ENCODE measurements at places on chromosomes 16 and 17. TPM values are rescaled to one million over a fixed set of nuclear protein-coding genes. Genes with fewer than 3 reads are reported as not detected.

- H3K27ac ChIP-seq = no peak overlapping the region
- no peak for DNase-seq
- H3K4me3 ChIP-seq = no peak overlapping the region
- H3K4me1 ChIP-seq = no peaks in the 10 kb centered on the region
- no peaks in the 10 kb centered on the region for H3K27me3 ChIP-seq
Measured at GRCh38 chr16:79185711-79186110, 414.8 kb downstream of the MAF start.

GRCh38 chr17:29828676-29829284, 101.2 kb downstream of the SSH2 start:
- H3K27ac ChIP-seq = no peak overlapping the region
- H3K4me3 ChIP-seq = no peak overlapping the region
- no peaks in the 10 kb centered on the region for H3K36me3 ChIP-seq
- no peaks in the 10 kb centered on the region for H3K27me3 ChIP-seq
- peaks cover 22% of the 10 kb centered on the region for H3K4me1 ChIP-seq
- DNase-seq = no peak

- H3K27me3 ChIP-seq = no peaks in the 10 kb centered on the region
- DNase-seq = no peak
- no peak overlapping the region for H3K27ac ChIP-seq
- H3K36me3 ChIP-seq = no peaks in the 10 kb centered on the region
- H3K4me1 ChIP-seq = peaks cover 18% of the 10 kb centered on the region
- no peak overlapping the region for H3K4me3 ChIP-seq
Measured at GRCh38 chr17:43662413-43663141, 855 bp upstream of the MEOX1 start.

- peaks cover 9% of the 10 kb centered on the region for H3K4me1 ChIP-seq
- no peak overlapping the region for H3K4me3 ChIP-seq
- no peak overlapping the region for H3K27ac ChIP-seq
Measured at GRCh38 chr16:85377388-85378144, 235.6 kb upstream of the GSE1 start.

DNA sequence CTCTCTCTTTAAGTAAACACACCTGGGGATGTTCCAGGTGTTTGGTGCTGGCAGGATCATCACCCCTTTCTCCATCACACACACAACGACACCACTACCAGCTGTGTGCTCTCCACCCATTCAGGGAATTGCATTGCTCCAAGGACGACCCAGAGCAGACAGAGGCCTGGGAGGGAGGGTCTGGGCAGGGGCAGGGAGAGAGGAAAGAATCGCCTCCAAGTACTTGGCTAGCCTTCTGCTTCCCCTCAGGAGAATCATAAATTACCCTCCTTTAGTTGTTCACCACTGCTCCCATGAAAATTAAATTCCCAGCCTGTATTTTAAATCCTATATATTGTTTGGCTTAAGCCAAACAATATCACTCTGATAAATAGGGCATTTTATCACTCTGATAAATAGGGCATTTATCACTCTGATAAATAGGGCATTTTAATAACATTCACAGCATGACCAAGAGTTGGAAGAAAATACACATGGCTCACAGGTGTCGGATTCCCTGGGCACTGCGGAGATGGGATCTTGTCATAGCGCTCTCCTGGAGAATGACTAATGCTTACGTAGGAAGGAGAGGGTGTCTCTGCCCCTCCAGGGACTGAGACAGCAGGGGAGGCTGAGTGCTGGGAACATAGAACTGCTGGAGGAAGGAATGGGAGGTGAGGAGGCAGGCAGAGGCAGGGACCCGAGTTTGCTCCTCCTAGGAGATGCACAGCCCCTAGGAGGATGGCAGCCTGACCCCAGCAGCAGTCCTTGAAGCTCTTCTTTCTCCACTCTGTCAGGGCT, 673.6 kb downstream of the HS3ST4 start:
- H3K27me3 ChIP-seq = peaks cover under 1% of the 10 kb centered on the region
- H3K36me3 ChIP-seq = no peaks in the 10 kb centered on the region
- no peak overlapping the region for H3K27ac ChIP-seq
- H3K4me3 ChIP-seq = no peak overlapping the region

GRCh38 chr17:76353004-76353598, 615 bp downstream of the PRPSAP1 start:
- peak overlapping the region; percentile 73 for H3K4me3 ChIP-seq
- H3K27ac ChIP-seq = peak overlapping the region; percentile 75
- no peaks in the 10 kb centered on the region for H3K4me1 ChIP-seq
- no peaks in the 10 kb centered on the region for H3K36me3 ChIP-seq
- DNase-seq = no peak
- no peaks in the 10 kb centered on the region for H3K27me3 ChIP-seq

- H3K36me3 ChIP-seq = no peaks in the 10 kb centered on the region
- H3K4me1 ChIP-seq = no peaks in the 10 kb centered on the region
- 0 out of 2 replicates have a peak, but pooled peaks cover 17% of the 10 kb centered on the region for H3K27me3 ChIP-seq
- DNase-seq = no peak
- H3K27ac ChIP-seq = no peak overlapping the region
Measured at GRCh38 chr17:36124879-36125824, 21.5 kb downstream of the CCL4 start.

- H3K4me3 ChIP-seq = no peak overlapping the region
- no peak overlapping the region for H3K27ac ChIP-seq
- H3K36me3 ChIP-seq = no peaks in the 10 kb centered on the region
- H3K27me3 ChIP-seq = no peaks in the 10 kb centered on the region
- H3K4me1 ChIP-seq = peaks cover 8% of the 10 kb centered on the region
Measured at GRCh38 chr16:84942786-84943185, 68.5 kb downstream of the ZDHHC7 start.

DNA sequence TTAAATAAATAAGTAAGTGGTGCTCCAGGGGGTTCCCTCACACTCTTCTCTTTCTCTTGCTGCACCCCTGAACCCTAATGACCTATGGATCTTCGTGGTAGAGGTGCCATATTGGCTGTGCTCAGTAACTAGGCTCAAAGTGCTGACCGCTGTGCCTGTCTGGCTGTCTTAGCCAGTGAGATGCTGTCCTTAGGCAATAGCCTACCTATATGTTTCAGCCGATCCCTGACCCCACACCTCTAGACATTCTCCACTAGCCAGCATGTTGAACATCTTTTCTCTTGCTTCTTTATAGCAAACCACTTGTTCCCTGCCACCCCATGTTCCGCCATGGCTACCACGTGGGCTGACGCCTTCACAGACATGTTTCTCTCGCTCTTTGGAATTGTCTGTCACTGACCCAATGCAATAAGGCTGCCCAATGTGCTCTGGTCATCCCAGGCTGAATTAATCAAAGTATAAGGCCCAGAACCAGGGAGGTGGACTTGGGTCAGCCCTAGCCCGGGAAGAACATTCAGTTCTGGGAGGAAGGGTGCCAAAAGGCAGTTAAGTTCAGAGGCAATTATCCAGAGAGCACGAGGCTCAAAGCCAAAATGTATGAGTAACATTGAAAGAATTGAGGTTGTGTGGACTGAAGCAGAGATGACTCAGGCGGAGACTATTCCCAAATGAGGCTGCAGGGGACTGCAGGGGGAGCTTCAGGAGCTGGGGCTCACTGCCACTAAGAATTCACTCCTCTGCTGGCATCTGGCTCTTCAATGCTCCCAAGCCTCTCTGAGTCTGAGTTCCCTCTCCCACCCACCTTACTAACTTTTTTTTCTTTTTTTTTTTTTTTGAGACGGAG, 28.7 kb upstream of the TNRC6A start:
- H3K27ac ChIP-seq = peak overlapping the region; percentile 91
- DNase-seq = peak; percentile 90
- no peaks in the 10 kb centered on the region for H3K27me3 ChIP-seq
- peak overlapping the region; percentile 36 for H3K4me3 ChIP-seq
- peaks cover 34% of the 10 kb centered on the region for H3K4me1 ChIP-seq
- H3K36me3 ChIP-seq = no peaks in the 10 kb centered on the region

DNA sequence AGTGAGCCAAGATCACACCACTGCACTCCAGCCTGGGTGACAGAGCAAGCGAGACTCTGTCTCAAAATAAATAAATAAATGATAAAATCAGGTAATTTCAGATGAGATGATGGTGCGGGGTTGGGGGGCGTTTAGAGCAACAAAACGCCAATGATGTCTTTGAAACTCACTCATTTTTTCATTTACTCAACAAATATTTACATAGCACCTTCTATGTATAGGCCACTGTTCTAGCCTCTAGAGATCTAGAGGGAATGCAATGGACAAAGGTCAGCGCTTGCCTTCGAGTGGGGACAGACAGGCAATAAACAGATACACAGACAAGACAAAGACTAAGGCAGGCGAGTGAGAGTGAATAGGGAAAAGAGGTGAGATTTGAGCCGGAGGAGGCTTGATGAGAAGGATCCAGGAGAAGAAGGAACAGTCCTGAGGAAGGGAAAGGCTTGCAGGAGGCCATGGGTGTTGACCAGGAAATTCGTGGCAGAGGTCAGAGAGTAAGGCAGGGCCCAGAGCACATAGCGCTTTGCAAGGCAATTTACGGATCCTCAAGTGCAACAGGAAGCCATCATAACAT, 14.1 kb downstream of the ALDH3A1 start:
- no peak overlapping the region for H3K27ac ChIP-seq
- peaks cover 22% of the 10 kb centered on the region for H3K4me1 ChIP-seq
- no peaks in the 10 kb centered on the region for H3K36me3 ChIP-seq
- no peak for DNase-seq

DNA sequence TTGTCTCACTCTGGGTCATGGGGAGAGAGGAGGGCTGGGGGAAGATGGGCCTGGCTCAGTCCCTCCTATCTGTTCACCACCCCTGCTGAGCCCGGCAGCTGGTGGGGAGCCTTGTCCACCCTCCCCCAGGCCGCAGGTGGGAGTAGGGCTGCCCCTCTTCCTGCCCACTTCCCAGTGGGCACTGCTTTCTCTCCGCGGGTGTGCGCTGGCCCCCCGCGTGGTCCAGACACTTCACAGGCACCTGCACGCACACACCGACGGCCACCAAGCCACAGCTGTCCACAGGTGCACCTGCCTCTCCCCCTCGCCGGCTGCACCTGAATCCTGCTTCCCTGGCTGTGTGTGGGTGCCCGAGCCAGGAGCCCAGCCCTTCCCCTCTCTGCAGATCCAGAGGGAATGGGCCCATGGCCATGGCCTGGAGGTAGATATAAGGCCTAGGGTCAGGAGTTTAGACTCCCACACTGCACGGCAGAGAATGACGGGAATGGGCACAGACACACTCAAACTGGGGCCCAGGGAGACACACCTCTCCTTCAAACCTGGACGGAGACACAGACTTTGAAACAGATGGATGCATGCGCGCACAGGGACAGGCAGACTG, 2.0 kb downstream of the NHERF2 start:
- H3K27ac ChIP-seq = no peak overlapping the region
- H3K4me3 ChIP-seq = no peak overlapping the region
- peaks cover 16% of the 10 kb centered on the region for H3K4me1 ChIP-seq
- no peaks in the 10 kb centered on the region for H3K27me3 ChIP-seq
- H3K36me3 ChIP-seq = no peaks in the 10 kb centered on the region

- no peak overlapping the region for H3K27ac ChIP-seq
- peaks cover 55% of the 10 kb centered on the region for H3K27me3 ChIP-seq
- DNase-seq = no peak
- no peak overlapping the region for H3K4me3 ChIP-seq
- no peaks in the 10 kb centered on the region for H3K36me3 ChIP-seq
Measured at GRCh38 chr16:85969159-85969558, 70.2 kb downstream of the IRF8 start.

GRCh38 chr16:85635545-85636140, 22.5 kb downstream of the GSE1 start:
- H3K27me3 ChIP-seq = no peaks in the 10 kb centered on the region
- no peak overlapping the region for H3K4me3 ChIP-seq
- H3K27ac ChIP-seq = no peak overlapping the region
- peak; percentile 39 for DNase-seq

- DNase-seq = no peak
- no peaks in the 10 kb centered on the region for H3K27me3 ChIP-seq
- H3K36me3 ChIP-seq = no peaks in the 10 kb centered on the region
- no peak overlapping the region for H3K4me3 ChIP-seq
Measured at GRCh38 chr17:13557077-13557476, 44.7 kb downstream of the HS3ST3A1 start.

GRCh38 chr17:7831233-7831632, 2.8 kb upstream of the KDM6B start:
- no peaks in the 10 kb centered on the region for H3K4me1 ChIP-seq
- DNase-seq = no peak
- H3K4me3 ChIP-seq = no peak overlapping the region

DNA sequence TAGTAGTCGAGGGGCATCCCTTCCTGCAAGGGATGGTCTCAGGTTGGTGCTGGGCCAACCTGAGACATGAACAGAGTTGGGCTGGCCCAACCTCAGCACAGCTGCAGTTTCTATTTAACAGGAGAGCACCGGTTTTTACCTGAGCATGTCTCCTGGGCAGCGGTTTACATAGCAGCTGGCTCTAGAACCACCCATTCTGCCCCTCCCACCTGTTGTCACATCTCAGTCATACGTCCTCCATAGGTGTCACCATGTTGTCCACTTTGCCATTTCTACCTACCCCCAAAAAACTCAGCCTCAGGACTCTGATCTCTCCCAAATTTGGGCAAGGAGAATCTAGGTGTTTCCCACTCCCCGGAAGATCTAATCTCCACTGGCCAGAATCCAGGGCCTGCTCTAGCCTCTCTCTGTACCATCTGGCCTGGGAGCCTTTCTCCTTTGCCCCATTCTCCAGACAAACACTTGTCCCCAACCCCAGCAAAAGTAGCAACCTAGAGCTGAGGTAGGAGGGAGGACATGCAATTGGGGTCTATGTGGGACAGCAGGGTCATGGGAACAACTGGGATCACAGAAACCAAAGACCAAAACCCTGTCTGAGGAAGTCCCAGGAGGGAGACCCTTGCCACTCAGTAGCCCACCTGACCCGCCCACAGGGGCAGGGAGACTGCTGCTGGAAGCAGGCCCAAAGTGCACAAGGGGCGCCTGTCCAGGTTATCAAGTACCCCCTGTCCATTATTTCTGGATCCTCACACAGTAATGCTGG, 19.1 kb downstream of the ETV4 start:
- no peak overlapping the region for H3K27ac ChIP-seq
- no peak overlapping the region for H3K4me3 ChIP-seq
- H3K4me1 ChIP-seq = peaks cover 26% of the 10 kb centered on the region
- no peak for DNase-seq
- no peaks in the 10 kb centered on the region for H3K27me3 ChIP-seq

- H3K36me3 ChIP-seq = no peaks in the 10 kb centered on the region
- H3K27ac ChIP-seq = no peak overlapping the region
- DNase-seq = no peak
- H3K4me3 ChIP-seq = no peak overlapping the region
- H3K27me3 ChIP-seq = no peaks in the 10 kb centered on the region
Measured at GRCh38 chr16:84925773-84926372, 85.5 kb downstream of the ZDHHC7 start.

The METTL22 gene
- total RNA-seq = 79.2 TPM

The C16orf54 gene
- total RNA-seq = not detected

The FMNL1 gene
- total RNA-seq = 12.9 TPM

The ACBD4 gene
- total RNA-seq = 19.5 TPM

The ZFP1 gene
- 10.9 TPM for total RNA-seq

The KRTAP4-6 gene
- total RNA-seq = not detected

The ARL5C gene
- total RNA-seq = not detected
